ACHN (cell line): ENCODE measurements at places on chromosomes 5 and 9.

GRCh38 chr9:36123515-36123914 is 13.0 kb upstream of the GLIPR2 start:
- DNase-seq = no peak

- DNase-seq = no peak
Measured at GRCh38 chr5:14630671-14631070, 33.8 kb upstream of the OTULIN start.

DNA sequence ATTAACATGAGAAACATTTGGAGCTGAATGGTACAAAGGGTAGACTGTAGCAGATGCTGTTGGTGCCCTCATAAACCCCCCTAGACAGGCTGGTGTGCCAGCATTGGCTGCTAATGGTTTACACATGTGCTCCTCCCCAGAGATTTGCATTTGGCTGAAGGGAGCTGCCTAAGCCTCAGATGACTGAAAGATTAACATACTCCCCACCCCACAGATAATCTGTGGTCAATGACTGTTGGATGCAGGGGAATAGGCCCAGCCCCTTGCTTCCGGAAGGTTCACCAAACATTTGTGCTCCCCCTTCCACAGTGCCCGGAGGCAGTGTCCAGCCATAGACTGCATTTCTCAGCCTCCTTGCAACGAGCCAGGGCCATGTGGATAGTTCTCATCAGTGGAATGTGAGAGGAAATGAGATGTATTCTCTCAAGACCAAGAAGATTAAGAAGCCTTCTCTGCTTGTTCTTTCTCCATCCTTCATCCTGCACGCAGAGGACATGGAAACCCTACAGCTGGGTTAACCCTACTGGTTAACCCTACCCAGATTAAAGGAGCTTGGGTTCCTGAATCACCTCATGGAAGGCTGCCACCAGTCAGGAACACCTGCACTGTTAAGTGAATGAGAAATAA is 79.6 kb downstream of the PHAX start:
- no peak for DNase-seq

DNA sequence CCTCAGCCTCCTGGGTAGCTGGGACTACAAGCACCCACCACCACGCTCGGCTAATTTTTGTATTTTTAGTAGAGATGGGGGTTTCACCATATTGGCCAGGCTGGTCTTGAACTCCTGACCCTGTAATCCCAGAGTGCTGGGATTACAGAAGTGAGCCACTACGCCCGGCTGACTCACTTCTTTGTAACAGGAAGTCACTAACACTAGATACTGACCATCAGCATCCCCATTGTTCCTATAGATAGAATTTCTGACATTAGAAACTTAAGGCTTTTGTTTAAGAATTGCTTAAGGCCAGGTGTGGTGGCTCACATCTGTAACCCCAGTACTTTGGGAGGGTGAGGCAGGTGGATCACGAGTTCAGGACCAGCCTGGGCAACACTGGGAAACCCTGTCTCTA is 42.2 kb downstream of the LEAP2 start:
- no peak for DNase-seq

GRCh38 chr5:136309932-136310598 is 55.3 kb downstream of the TRPC7 start:
- DNase-seq = no peak

GRCh38 chr9:128653908-128654307 is 2.7 kb downstream of the DYNC2I2 start:
- no peak for DNase-seq

DNA sequence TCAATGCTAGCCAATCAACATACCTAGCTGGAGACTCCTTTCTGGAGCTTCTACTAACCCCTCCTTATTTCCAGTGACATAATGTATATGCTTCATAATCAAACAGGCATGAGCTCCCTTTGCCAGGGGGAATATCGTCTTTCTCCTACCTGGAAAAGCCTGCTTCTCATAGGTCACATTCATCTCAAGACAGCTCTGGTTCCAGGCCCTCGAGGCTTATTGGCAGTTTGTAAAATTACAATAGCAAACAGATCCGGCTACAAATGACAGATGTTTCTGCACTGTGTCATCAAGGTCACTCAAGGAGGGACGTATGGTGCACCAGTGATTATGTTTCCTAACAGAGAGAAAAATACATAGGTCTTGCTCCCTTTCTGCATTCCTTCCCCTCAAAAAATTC is 140.0 kb downstream of the SAXO1 start:
- DNase-seq = no peak

DNA sequence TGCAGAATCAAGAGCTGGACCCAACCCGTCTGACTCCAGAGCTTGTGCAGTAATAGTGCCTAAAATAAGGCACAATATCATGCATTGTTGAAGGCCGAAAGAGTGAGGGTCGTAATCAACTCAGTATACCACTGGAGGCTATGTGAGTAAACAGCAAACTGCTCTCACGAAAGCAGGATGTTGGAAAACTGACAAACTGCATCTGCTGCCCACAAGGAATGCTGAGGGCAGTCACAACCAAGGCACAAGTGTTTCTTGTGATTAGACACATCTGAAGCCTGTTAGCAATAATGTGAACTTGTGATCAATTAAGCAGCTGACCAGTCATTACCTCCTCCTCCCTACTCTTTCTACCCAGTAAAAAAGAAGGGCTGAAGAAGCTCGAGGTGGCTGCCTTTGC is 48.8 kb downstream of the TRPM3 start:
- no peak for DNase-seq

DNA sequence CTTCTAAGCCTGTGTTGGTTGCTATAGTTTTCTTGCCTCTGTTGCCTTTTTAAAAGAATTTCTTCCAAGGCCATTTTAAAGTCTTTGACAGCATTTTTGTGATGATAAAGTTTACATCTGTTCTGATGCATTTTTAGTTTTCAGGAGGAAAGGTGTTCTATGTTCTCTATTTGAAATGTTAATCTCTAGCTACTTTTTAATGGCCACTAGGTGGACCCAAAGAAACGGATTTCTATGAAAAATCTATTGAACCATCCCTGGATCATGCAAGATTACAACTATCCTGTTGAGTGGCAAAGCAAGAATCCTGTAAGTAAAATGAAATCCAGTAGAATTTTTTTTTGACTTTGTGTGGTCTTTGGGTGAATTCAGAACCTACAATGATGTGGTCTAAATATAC is 60.2 kb downstream of the MELK start:
- peak; percentile 29 for DNase-seq

GRCh38 chr9:114172981-114173833 is 17.9 kb downstream of the COL27A1 start:
- DNase-seq = peak; percentile 42

GRCh38 chr9:114418053-114418452 is 30.3 kb upstream of the AKNA start:
- DNase-seq = no peak
